ENCODE measurements at places on chromosomes 2 and 18.

DNA sequence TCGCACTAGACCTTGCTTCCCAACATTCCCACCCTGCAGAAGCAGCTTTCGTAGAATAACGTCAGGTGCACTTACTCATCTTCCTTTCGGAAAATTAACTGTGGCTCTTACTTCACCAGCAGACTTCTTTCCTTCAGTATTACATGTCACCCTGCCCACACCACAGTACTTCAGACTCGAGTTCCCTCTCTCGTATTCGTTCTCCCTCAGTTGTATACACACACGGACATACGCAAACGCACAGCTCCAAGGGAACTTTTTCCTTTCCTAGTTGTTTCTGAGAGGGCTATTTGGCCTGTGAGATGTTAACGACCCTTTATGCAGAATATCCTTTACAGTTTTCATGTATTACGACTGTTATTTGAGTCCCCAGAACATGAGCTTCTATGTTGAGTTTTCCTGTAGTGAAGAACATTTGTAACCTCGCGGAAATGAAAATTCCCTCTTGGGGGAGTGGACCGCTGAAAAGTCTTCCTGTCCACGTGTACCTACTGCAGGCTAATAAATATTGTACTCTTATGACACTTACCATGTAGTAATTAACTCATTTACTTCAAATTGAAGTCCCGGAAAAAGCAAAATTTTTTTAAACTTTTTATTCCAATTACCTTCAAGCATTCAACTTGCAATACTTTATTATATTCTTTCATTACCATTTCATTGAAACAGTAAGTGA lies 908 bp downstream of the ERLEC1 start:
- no peak for DNase-seq

GRCh38 chr18:24629921-24630320 lies 169.5 kb downstream of the HRH4 start:
- no peak for DNase-seq

- no peak for DNase-seq
These were observed 95.8 kb downstream of the SLC25A12 start for GRCh38 chr2:171798156-171798820.

DNA sequence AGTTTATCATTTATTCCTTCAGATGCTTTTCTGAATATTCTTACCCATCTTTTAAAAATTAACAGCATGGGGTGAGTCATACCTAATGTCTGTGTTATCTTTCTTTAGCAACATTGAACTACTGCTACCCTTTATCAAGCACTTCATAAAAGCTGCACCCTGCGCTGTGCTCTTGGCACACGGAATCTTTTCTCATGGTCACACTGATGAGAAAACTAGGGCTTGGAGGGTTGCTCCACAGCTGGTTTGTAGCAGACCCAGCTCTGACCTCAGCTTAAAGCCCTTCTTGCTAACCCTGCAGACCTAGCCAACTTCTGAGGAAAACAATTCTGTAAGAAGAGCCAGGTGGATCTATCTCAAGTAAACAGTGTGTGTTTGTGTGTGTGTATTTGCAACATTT lies 106.3 kb downstream of the RNF144A start:
- no peak for DNase-seq

GRCh38 chr18:50651334-50651733 lies 91.4 kb downstream of the MAPK4 start:
- no peak for DNase-seq

DNA sequence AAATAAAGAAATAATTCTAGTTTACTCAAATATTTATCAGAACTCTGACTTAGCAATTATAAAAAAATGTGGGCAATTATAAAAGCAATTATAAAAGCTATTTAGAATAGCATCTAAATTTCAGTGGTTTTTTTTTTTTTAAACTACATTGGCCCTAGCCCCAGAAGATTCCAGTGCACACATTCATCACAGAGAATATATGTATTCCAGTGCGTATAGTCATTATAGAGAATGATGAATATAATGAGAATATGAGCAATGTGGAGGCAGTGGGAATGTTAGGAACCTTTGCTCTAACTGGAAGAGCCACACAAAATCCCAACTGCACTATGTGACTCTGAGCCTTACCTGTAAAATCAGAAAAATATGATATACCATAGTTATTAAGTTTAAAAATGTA lies 10.5 kb downstream of the MAP3K2 start:
- no peak for DNase-seq

GRCh38 chr18:8966821-8967220 lies 135.7 kb upstream of the NDUFV2 start:
- DNase-seq, result no peak
